ENCODE measurements at places on chromosomes 4 and X.

GRCh38 chrX:94854251-94854650 lies 1180.2 kb downstream of the FAM133A start:
- DNase-seq, result no peak

DNA sequence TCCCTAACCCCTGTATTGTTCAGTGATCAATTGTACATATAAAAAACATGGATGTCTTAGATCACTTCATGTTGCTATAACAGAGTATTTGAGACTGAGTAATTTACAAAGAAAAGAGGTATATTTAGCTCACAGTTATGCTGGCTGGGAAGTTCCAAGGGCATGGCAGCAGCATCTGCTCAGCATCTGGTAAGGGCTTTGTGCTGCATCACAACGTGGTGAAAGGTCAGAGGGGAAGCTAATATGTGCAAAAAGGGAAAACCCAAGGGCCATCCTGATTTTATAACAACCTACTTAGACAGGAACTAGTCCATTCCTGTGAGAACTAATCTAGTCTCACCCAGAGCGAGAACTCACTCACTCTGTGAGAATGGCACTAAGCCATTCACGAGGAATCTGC lies 128.2 kb upstream of the OTUD4 start:
- DNase-seq, result no peak

- DNase-seq, result no peak
Observed at GRCh38 chr4:144787365-144788258, 141.7 kb downstream of the HHIP start.

DNA sequence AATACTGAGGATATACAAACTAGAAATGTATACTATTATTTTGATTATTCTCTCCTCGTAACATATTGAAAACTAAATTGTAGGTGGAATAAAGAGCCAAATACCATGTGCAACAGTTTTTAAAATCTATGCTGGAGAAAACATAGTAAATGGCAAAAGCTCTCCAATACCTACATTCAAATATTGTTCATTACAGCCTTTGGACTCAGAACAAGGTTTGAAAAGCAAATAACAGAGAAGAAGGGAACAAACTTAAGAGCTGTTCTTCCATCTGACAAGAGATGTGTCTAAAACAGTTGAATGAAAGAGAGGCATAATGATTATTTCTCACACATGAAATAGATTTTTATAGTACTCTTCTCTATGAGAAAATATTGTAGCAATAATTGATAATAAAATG lies 25.0 kb upstream of the UGT2B7 start:
- no peak for DNase-seq

DNA sequence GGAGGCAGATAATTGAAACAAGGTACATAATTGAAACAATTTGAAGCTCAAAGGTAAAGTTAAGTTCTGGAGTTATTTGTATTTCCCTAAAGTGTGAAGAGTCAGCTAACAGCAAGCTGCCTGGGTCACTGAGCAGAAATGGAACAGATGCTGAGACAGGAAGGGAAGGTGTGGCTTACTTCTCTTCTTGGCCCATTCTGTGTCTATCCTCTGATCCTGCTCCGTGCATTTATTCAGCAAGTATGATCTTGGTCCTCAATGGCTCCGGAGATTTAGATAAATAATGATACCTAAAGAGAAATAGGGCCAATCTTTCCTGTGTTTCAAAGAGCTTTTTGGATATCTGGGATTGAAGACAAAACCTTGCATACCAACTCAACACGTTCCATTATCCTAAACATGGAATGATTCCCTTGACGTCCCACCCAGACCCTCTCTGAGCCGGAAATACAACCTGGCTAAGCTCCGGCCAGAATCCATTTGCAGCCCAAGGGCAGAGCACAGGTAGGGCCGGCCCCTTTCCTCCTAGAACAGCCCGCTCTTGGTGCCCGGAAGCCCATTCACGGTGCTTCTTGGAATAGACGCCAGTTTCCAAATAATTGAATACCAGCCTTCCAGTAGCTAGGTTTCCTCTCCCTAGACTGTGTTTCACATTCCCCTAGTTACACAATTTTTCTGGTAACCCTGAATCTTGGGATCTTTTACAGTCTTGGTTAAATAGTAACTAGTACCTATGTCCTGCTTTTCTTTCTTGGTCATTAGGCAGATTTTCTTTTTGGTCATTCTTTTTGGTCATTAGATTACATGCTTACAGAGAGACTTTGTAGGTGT lies 211.0 kb downstream of the NWD2 start:
- DNase-seq, result no peak

DNA sequence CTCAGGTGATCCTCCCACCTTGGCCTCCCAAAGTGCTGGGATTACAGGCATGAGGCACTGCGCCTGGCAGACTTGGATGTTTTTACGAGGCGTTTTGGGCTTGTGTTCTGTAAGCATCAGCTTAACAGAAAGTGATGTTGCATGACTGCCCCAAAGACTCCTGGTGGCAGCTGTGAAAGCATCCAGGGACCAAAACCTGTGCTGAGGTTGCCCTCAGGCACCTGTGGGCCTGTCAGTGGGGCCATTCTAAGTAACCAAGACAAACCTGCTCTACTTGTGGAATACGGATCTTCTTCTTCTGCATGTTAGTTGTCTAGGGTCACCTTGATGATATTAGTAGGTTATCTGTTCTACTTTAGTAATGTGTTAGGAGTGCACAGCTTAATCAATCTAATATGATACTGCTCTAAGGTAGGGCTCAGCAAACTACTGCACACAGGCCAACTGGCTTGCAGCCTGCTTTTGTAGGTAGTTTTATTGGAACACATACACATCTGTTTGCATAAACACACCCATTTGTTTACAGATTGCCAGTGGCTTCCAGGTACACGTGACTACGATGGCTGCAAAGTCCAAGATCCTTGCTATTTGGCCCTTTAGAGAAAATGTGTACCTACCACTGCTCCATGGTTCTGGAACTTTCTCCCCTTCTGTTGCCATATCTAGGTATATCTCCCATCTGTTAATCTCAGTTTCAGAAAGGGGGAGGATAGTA lies 136.7 kb downstream of the GPR143 start:
- DNase-seq, result no peak

GRCh38 chr4:176191974-176192373 lies 3.4 kb downstream of the SPATA4 start:
- DNase-seq, result no peak

- peak; percentile 42 for DNase-seq
Observed at GRCh38 chrX:42934020-42934726, 156.2 kb upstream of the PPP1R2C start.

DNA sequence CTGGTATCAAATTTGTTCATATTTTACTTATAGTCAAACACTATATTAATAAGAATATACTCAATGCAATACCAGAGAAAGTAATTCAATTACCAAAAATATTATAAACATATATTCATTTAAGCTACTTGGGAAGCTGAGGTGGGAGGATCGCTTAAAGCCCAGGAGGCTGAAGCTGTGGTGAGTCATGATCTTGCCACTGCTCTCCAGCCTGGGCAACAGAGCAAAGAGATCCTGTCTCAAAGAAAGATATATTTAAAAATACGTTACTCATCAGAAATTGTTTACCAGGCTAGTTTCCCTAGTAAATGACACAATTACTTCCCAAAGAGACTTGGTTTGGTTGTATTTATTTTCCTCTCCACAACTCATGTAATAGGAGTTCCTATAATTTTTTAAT lies 433.6 kb downstream of the GASK1B start:
- DNase-seq, result no peak

DNA sequence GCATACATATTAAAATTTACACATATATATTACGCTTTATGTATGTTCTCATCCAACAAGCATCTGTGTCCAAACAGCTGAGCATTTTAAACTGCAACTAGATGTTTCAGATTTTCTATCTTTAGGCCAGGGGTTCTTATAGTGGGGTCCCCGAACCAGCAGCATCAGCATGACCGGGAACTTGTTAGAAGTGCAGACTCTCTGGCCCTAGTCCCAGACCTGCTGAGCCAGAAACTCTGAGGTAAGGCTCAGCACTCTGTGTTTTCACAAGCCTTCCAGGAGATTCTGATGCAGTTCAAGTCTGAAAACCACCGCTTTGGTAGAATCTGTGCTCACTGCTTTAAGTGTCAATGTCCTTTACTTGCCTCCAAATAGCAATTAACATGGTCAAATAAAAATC lies 266.2 kb upstream of the CASK start:
- DNase-seq, result no peak

DNA sequence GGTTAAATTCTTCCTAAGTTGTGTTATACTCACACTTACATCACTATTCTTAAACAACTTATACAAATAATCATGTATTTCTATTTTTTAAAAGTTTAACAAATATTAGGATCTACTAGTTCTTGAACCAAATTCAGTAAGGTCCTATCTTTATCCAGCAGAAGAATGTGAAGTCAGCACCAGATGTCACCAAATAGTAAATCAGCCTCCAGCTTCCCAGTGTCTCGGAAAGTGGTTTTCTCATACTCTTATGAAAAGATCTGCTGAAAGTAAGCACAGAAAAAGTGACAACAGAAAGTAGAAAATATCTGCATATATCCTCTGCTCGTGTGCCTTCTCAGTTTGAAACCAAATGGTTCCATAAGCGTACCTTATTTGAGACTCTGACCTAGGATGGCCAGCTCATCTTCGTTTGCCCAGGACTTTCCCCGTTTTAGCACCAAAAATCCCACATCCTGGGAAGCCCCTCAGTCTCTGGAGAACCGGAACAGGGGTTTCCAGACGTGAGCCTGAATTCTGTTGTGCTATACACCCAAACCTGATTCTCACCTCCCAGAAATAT lies 98.0 kb upstream of the DCLK2 start:
- DNase-seq, result no peak

DNA sequence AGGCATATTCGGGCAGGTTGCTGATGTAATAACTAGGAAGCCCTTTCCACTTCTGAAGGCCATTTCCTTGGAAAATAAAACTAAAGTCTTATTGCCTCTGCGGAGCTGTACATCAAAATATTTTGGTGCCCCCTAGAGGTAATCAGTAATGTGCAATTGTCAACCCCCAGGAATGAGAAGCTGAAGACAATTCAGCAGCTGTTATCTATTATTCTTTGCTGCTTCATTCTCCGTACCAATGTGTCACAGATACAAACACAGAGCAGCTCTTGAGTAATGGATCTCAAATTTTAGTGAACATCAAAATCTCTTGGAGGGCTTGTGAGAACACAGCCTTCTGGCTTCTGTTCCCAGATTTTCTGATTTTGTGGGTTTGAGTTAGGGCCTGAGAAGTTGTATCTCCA lies 3.5 kb upstream of the SLIT2 start:
- DNase-seq, result no peak

DNA sequence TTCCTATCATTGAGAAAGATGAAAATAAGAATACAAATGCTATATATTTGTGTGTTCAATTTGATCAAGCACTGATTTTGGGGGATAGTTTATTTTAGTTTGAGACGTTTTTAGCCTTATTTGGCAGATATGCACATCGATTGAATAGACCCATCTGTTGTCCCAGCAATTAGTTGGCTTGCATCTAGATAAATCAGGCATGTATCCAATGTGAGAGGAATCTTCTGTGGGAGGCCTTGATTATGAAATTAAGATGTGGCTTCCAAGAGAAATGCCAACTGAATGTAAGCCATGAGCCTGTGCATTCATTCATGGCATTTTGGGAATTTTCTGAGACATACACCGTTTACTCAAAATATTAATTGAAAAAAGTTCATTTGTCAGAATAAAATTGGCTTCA lies 623.1 kb downstream of the TECRL start:
- DNase-seq, result no peak

DNA sequence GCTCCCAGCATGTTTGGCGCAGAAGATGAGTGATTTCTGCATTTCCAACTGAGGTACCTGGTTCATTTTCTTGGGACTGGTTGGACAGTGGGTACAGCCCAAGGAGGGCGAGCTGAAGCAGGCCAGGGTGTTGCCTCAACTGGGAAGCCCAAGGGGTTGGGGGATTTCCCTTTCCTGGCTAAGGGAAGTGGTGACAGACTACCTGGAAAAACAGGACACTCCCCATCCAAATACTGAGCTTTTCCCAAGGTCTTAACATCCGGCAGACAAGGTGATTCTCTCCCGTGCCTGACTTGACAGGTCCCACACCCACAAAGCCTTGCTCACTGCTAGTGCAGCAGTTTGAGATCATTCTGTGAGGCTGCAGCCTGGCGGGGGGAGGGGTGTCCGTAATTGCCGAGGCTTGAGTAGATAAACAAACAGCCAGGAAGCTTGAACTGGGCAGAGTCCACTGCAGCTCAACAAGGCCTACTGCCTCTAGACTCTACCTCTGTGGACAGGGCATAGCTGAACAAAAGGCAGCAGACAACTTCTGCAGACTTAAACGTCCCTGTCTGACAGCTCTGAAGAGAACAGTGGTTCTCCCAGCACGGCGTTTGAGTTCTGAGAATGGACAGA lies 307.7 kb upstream of the ARSJ start:
- no peak for DNase-seq

- peak; percentile 71 for DNase-seq
Observed at GRCh38 chrX:40105835-40106675, 8.3 kb upstream of the BCOR start.

DNA sequence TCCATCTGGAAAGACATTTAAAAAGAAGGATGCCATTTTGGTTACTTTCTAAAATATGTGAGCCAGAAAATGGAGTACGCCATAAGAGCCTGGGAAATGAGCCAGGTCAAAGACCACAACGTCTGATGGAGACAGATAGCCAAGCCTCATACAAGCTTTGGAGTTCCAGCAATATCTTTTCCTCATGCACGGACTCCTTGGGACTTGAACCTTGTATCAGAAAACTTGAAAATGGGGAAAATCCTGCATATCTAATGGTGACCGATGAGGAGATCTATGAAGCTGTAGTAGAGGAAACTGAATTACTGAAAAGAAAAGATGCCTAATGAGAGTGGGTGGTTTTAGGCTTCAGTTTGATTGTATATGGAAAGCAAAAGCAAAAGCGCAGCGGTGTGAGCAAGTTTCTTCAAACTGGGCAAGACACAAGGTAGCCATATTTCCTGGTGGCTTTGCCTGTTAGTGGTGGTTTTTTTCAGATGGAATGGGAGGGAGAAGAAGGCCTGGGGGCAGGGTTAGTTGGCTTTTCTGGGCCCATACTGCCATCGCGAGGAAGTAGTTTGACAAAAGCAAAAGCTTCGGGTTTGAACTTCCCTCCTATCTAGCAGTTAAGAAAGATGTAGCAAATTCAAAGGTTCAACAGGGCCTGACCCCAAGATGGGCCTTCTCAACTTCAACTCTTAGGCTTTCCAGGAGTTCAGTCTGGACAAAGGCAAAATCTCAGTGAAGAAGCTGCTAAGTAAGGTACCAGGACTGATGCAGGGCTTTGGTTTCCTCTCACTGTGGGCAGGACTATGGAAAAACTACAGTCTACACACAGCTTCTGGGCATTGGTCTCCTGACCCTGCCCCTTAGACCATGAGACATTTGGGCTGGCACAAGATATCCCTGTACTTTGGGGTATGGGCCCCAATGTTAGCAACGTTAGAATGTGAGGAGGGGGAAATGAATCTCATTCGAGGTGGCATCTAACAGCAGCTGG lies 210.0 kb upstream of the STK26 start:
- DNase-seq, result peak; percentile 82

- DNase-seq, result no peak
Observed at GRCh38 chr4:6710996-6711395, 1.3 kb upstream of the MRFAP1L1 start.

DNA sequence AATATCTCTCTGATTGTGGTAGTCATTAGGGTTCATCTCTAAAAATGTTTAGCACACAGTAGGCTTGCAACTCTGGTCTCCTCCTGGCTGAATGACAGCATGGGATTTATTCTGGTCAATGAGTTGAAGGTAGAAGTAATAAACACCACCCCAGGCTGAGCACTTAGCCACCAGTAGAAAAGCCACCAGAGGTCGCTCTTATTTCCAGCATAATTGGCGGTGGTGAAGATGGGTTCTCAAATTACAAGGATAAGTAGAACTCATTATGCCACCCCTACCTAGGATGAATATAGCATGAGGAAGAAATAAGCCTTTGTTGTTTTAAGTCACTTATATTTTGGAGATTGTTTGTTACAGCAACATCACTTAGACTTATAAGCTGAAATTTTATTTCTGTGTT lies 302.7 kb downstream of the GPM6A start:
- DNase-seq, result no peak

Measured in activated CD4-positive, alpha-beta T cell treated with anti-CD3 and anti-CD28 coated beads, Interleukin-2, amount 10 ng/mL, durations not matched to agents 7 days and 5 days (primary cell).